ENCODE measurements at places on chromosomes 5 and 9. TPM values are rescaled to one million over a fixed set of nuclear protein-coding genes. Genes with fewer than 3 reads are reported as not detected.

Gene MAMDC4
- total RNA-seq: 6.3 TPM

Gene CEP120
- 20.1 TPM for total RNA-seq

DNA sequence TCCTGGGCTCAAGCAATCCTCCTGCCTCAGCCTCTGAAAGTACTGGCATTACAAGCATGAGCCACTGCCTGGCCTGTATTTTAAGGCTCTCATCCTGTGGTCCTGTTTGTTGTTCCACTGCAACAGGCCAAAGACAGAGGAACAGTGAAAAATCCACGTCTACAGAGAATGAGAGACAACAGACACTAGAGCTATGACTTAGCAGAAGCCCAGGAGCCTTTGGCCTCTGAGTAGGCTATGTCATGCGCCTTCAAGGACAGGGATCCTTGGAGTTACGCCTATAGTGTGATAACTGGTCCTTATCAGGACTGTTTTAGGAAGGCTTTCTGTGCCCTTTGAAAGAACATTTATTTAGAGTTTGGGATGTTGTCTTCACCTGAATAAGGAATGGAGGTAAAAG is 10.5 kb downstream of the POC5 start:
- H3K4me3 ChIP-seq: no peak overlapping the region
- H3K4me1 ChIP-seq: no peaks in the 10 kb centered on the region
- DNase-seq: no peak
- no peak overlapping the region for H3K27ac ChIP-seq
- no peaks in the 10 kb centered on the region for H3K27me3 ChIP-seq

Gene TSTD2
- 10.1 TPM for total RNA-seq

- H3K27me3 ChIP-seq: no peaks in the 10 kb centered on the region
- no peak for DNase-seq
- H3K27ac ChIP-seq: no peak overlapping the region
Measured at GRCh38 chr5:176998828-176999227, 7.8 kb downstream of the UIMC1 start.

All from Panc1 (cell line).